ENCODE measurements at places on chromosomes 4 and X. TPM values are rescaled to one million over a fixed set of nuclear protein-coding genes. Genes with fewer than 3 reads are reported as not detected.
A peak's percentile ranks its signal among the peaks of the same experiment; 100 is the strongest.

Gene KLHL4
- 103 TPM for total RNA-seq

Gene GPR78
- not detected for total RNA-seq

Gene USP17L17
- total RNA-seq = not detected

Gene GTPBP6
- 27.6 TPM for total RNA-seq

Gene PABPC1L2A
- not detected for total RNA-seq

Gene FGG
- 5.7 TPM for total RNA-seq

Gene FMR1
- total RNA-seq = 26.9 TPM

DNA sequence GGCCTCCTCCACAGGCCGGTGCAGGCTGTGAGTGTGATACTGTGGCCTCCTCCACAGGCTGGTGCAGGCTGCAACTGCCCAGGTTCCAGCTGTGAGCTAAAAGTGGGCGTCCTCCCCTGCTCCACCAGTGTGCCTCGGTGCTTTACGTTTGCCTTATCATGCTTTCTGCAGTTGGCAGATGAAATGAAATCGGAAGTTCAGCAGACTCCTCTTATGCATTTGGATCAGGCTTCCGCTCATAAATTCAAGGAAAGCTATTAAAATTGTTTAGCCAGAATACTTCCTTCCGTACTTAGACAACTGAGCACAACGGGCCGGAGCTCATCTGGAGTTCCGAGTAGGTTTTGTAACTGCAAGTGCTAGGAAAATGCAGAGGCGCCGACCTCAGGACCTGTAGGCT, 12.0 kb downstream of the CYP4V2 start:
- peak overlapping the region; percentile 81 for H3K27ac ChIP-seq
- H3K36me3 ChIP-seq = no peaks in the 10 kb centered on the region
- H3K27me3 ChIP-seq = no peaks in the 10 kb centered on the region
- DNase-seq = peak; percentile 44
- H3K4me3 ChIP-seq = no peak overlapping the region

- no peak overlapping the region for H3K27ac ChIP-seq
- no peak overlapping the region for H3K4me3 ChIP-seq
- H3K27me3 ChIP-seq = no peaks in the 10 kb centered on the region
- H3K36me3 ChIP-seq = peaks cover 31% of the 10 kb centered on the region
- DNase-seq = no peak
Measured at GRCh38 chrX:130136961-130137360, 26.7 kb upstream of the ELF4 start.

DNA sequence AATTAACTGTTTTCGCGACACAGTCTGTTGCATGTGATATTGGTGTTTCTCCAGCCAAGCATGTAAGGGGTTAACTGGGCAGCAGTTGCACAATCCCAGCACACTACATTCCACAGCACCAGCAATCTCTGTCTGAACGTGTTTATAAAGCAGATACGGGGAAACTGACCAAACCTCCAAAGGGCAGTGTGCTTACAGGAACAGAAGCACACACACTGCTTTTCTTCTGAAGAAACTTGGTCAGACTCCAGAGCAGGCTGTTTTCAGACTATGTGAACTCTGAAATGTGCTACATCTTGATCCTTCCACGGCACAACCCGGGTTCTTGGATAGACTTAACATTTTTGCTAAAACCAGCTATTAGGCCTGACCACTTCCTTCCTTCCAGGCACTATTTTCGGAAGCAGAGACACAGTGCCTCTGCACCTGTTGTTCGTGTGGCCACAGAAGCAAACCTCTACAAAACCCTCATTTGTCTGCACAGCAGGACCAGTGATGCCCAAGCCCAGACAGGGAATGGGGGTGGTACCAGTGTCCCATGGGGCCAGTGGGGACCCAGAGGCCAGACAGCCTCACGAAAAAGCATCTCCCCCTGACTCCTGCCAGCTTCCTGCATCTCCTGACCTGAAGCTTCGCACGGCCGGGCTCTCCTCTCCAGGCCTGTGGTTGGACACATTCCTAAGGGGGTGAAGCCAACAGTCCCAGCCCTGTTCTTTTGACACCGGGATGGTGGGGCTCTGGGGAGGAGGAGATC, 90.1 kb downstream of the IRF2 start:
- H3K4me1 ChIP-seq = peaks cover 50% of the 10 kb centered on the region
- DNase-seq = peak; percentile 81
- no peaks in the 10 kb centered on the region for H3K27me3 ChIP-seq
- no peak overlapping the region for H3K4me3 ChIP-seq

- H3K4me3 ChIP-seq = no peak overlapping the region
- no peaks in the 10 kb centered on the region for H3K36me3 ChIP-seq
- no peak overlapping the region for H3K27ac ChIP-seq
- H3K27me3 ChIP-seq = no peaks in the 10 kb centered on the region
- DNase-seq = no peak
- no peaks in the 10 kb centered on the region for H3K4me1 ChIP-seq
Measured at GRCh38 chrX:113429011-113429410, 588.4 kb upstream of the AMOT start.

GRCh38 chr4:112897543-112897942, 151.9 kb upstream of the ANK2 start:
- no peak overlapping the region for H3K27ac ChIP-seq
- no peak overlapping the region for H3K4me3 ChIP-seq
- H3K4me1 ChIP-seq = no peaks in the 10 kb centered on the region
- no peak for DNase-seq
- H3K36me3 ChIP-seq = no peaks in the 10 kb centered on the region

DNA sequence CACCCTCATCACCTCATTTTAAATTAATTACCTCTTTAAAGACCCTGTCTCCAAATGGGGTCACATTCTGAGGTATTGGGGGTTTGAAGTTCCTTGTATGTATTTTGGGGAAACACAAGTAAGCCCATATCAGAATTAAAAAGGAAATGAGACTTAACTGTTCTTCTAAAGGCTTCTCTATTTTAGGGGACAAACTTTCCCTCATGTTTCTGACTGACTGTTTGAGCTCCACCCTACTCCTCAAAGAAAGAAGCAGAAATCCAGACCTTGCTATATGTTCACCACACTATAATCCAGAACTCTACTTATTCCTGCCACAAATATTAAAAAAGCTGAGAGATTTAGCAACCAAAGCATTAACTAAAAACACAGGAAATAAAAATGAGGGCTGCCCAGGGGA, 258.8 kb downstream of the ARHGAP24 start:
- peaks cover 13% of the 10 kb centered on the region for H3K4me1 ChIP-seq
- no peaks in the 10 kb centered on the region for H3K36me3 ChIP-seq
- H3K4me3 ChIP-seq = no peak overlapping the region
- peaks cover 7% of the 10 kb centered on the region for H3K27me3 ChIP-seq
- no peak for DNase-seq
- no peak overlapping the region for H3K27ac ChIP-seq

DNA sequence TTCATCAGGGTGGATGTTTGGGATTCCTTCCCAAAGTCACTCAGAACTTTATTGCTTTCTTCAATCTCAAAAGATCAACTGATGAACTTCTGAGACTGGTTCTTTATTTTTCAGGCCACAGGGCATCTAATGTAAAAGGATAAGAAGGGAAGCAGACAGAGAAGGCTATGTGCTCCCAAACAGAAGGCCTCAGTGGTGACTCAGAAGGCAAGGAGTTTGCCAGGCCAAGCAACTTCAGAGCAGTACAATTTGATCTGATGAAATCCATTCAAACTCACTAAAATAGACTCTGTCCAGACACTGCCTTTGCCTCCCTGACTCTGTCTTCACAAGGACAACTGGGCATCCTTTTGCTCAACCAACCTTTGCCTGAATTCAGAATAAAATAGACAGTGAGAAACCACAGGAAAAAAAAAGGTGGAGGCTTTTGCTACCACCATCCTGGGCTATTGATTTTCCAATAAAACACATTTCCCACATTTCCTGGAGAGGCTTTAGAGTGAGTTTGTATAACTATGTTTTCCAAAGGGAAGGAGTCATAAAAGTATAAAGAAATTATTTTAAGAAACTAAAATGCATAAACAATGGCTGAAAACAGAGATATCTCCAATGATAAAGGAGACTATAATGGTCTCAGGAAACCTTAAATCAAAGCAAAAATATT, 55.2 kb downstream of the ARHGEF6 start:
- no peaks in the 10 kb centered on the region for H3K4me1 ChIP-seq
- no peaks in the 10 kb centered on the region for H3K36me3 ChIP-seq
- DNase-seq = peak; percentile 53
- no peak overlapping the region for H3K27ac ChIP-seq

DNA sequence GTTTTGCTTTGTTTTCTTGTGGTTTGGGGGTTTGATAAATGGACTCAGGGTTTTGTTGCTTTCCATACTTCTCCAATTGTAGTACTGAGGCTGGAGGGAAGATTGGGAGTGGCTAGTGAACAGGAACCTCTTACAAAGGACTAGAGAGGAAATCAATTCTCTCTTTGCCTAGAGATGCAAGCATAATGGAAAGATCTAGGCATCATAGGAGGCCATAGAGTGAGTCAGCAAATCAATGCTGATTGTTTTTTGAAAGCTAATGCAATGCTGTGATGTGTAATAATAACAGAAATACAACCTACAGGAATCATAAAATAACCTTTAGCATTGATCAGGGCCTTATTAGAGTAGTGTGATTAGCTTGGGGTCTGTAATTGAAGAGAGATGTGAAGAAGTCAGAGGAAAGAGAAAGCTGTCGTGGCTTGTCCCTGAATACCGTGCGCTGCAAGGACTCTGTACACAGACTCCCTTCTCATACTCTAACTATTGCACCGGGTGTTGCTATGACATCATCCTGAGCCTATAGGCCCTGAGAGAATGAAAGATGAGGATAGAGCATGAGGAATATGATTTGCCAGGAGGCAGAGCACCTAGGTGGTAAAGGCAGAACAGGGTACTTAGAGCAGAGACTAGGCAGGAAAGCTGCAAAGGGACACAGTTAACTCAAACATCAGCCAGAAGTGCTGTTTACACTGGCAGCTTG, 29.3 kb upstream of the GPR101 start:
- H3K36me3 ChIP-seq = no peaks in the 10 kb centered on the region
- DNase-seq = no peak
- H3K27me3 ChIP-seq = peaks cover 19% of the 10 kb centered on the region
- H3K27ac ChIP-seq = no peak overlapping the region
- H3K4me1 ChIP-seq = no peaks in the 10 kb centered on the region

- peaks cover 18% of the 10 kb centered on the region for H3K27me3 ChIP-seq
- H3K4me3 ChIP-seq = no peak overlapping the region
- H3K27ac ChIP-seq = no peak overlapping the region
- no peaks in the 10 kb centered on the region for H3K36me3 ChIP-seq
Measured at GRCh38 chrX:119273420-119274192, 37.5 kb downstream of the PGRMC1 start.

DNA sequence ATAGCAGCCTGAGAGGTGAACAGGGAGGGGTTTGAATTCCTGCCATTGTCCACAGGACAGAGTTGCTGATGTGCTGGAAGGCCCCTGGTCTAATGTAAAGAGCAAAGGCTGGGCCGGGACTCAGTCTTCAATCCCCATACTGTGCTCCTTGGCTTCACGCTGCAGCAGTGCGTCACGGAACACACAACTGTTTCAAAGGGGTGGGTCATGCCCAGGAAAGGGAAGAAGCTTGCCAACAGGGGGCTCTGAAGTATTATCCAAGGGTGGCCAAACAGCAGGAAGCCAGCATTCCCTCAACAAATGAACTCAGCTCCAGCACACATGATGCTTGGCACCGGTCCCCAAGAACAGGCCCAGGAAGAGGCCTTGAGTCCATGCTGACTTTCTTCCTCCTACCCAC, 122.5 kb downstream of the NFKB1 start:
- no peak overlapping the region for H3K4me3 ChIP-seq

GRCh38 chrX:21529771-21530170, 128.4 kb downstream of the KLHL34 start:
- H3K36me3 ChIP-seq = no peaks in the 10 kb centered on the region
- H3K4me1 ChIP-seq = no peaks in the 10 kb centered on the region
- no peak overlapping the region for H3K27ac ChIP-seq

DNA sequence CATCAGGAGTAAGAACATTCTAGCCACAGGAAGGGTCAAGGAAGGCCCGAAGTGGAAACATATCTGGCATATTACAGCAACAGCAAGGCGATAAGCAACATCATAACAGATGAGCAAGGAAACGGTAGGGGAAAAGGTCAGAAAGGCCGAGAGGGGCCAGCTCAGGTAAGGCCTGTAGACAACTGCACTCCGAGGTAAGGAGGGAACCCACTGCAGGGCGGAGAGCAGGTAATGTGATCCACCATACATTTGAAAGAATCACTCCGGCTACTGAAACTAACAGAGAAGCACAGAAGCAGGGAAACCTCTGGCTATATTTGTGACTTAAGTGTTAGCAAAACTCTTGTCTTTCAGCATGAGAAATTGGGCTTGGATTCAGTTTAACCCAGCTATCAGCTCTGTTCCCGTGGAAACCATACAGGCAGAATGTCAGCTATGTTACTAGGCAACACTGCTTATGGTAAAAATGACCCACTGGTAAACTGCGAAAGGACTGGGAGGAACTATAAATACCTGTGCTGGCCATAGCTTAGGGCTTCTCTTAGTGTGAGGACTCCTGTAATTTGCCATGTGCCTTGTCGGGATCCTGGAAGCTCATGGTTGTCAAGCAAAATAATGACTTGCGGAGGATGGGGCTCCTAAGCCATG, 31.0 kb downstream of the FRYL start:
- H3K27me3 ChIP-seq = no peaks in the 10 kb centered on the region
- no peaks in the 10 kb centered on the region for H3K36me3 ChIP-seq
- peaks cover 9% of the 10 kb centered on the region for H3K4me1 ChIP-seq
- DNase-seq = no peak

DNA sequence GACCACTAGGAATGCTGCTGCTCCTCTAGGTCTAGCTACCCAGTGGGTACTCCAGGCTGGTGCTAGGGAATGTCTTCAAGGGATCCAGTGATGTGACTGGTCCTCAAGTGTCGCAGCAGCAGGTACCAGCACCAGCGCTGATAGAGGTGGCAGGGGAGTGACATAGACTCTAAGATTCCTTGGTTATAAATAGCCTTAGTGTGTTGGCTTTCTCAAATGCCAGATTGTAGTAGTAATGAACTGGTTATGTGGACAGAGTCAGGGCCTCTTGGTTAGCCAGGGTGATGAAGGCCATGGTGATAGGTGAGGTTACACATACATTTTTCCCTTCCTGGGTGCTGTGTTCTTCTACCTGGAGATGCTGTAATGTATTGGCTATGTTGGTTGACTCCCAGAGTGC, 38.3 kb downstream of the DCLK2 start:
- no peaks in the 10 kb centered on the region for H3K36me3 ChIP-seq
- H3K4me1 ChIP-seq = peaks cover 6% of the 10 kb centered on the region
- H3K27ac ChIP-seq = no peak overlapping the region
- H3K4me3 ChIP-seq = no peak overlapping the region

- H3K4me3 ChIP-seq = no peak overlapping the region
- H3K27me3 ChIP-seq = no peaks in the 10 kb centered on the region
- no peaks in the 10 kb centered on the region for H3K4me1 ChIP-seq
- H3K27ac ChIP-seq = no peak overlapping the region
- H3K36me3 ChIP-seq = no peaks in the 10 kb centered on the region
Measured at GRCh38 chr4:39881789-39882188, 95.9 kb downstream of the PDS5A start.

GRCh38 chrX:8520791-8521190, 56.2 kb downstream of the VCX3B start:
- no peaks in the 10 kb centered on the region for H3K4me1 ChIP-seq
- no peak for DNase-seq
- no peaks in the 10 kb centered on the region for H3K27me3 ChIP-seq
- no peak overlapping the region for H3K4me3 ChIP-seq

GRCh38 chr4:7759216-7759615, 180.4 kb downstream of the AFAP1 start:
- no peaks in the 10 kb centered on the region for H3K4me1 ChIP-seq
- H3K27ac ChIP-seq = no peak overlapping the region
- H3K27me3 ChIP-seq = no peaks in the 10 kb centered on the region
- H3K4me3 ChIP-seq = no peak overlapping the region

GRCh38 chr4:4761128-4761982, 98.1 kb upstream of the MSX1 start:
- no peaks in the 10 kb centered on the region for H3K27me3 ChIP-seq
- no peaks in the 10 kb centered on the region for H3K4me1 ChIP-seq
- H3K36me3 ChIP-seq = no peaks in the 10 kb centered on the region
- no peak overlapping the region for H3K27ac ChIP-seq
- DNase-seq = no peak
